ENCODE measurements at places on chromosomes 13 and 19.
A peak's percentile ranks its signal among the peaks of the same experiment; 100 is the strongest.

DNA sequence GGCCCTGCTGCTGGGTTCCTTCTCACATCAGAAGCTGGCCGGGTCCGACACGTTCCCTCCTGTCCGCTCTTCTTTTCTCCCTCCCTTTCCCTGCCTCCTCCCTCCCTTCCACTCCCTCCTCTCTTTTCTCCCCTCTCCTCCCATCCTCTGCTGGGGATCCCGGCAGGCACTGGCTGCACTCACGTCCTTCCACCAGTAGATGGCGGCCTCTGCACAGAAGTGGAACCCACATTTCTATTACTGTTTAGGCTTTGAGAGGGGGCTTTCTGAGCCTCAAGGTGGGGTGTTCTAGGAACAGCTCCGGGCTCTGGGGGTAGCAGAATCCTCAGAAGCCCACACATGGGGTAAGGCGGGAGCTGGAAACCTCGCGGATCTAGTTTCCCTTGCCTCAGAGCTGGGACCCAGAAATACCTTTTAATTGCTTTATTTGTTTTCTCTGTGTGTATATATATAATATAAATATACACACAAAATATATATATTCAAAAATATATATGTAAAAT is 294.2 kb downstream of the ZNF536 start:
- peak; percentile 52 for DNase-seq

DNA sequence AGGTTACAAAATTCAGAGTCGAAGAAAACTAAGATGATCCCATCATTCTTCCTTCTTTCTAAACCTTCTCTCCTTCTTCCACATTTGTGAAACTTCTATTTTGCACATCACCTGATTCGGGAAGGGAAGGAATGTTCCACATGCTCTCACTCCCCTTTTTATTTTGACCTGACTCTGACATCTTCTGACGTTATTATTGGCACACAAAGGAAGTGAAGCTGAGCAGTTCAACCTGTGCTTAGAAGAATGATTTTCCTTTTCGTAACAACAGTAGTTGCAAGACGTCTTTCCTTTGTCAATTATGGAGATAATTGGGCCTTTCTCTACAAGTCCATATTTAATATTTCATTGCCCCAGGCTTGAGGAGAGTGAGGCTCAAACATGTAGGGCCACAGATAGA is 18.0 kb downstream of the FAM124A start:
- DNase-seq, result peak; percentile 23

DNA sequence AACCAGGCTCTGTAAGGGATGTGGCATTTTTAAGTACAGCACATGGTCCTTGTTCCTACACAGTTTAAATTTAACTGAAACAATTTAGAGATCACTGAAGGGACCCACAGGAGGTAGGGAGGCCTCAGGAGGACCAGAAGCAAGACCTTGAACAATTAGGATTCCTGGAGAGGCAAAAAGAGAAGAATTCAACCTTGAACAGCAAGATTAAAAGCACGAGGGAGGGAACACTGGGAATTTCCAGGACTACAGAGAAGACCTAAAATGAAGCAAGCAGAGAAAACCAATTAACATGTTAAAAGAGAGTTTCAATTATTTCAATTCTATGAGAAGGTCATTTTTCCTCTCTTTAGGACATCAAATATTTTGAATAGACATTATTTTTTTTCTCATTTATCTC is 160.3 kb downstream of the KCTD12 start:
- DNase-seq, result peak; percentile 23

DNA sequence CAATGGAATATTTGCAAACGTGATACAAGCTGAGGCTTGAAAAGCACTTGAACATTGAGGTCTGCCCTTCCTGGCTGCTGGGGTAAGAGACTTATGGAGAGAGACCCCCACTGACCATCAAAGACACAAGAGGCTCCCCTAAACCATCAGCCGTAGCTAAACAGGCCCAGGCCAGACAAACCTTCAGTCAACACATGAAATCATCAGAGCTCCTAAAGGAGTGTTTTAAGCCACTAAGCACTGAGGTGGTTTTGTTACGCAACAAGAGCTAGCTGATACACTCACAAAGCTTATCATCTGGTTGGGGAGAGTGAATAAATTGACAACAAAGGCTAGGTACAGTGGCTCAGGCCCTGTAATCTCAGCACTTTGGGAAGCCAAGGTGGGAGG is 110.4 kb downstream of the ZNF557 start:
- no peak for DNase-seq

GRCh38 chr13:23469951-23470421 is 36.5 kb upstream of the SACS start:
- DNase-seq, result no peak
